CD14-positive monocyte (primary cell): ENCODE measurements at places on chromosomes 2 and 18.

DNA sequence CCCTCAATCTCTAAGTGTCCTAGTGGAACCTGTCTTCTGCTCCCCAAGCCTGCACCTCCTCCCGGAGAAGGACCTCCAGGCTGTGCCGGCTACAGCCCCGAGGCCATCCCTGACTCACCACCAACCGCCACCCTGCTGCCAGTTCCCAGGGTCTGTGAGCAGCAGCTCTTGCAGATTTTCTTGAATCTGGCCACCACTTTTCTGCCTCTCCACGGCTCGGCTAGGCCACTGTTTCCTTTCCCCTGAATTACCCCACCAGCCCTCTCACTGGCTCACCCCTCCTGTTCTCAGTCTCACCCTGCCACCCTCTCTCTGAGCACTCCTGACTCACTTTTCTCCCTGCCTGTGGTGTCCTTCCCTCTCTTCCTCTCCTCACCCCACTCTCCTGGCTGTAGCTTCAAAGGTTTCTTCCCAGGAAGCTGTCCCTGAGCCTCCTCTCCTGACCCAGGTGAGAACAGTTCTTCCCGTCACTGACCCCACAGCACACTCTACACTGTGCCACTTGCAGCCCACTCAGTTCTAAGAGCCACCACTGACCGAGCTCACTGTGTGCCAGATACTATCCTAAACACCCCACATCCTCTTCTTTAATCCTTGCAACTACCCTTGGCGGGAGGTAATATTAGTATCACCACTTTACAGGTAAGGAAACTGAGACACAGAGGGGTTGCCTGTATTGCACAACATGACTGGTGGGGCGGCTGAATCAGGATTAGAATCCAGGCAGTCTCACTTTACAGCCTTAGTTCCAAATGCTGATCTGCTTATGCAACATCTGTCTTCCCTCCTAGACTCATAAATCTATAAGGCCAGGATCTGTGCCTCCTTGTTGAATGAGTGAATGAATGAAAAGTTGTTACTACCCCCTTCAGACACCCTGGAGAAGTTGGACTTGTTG is 111.6 kb downstream of the SMAD7 start:
- peak; percentile 62 for DNase-seq

DNA sequence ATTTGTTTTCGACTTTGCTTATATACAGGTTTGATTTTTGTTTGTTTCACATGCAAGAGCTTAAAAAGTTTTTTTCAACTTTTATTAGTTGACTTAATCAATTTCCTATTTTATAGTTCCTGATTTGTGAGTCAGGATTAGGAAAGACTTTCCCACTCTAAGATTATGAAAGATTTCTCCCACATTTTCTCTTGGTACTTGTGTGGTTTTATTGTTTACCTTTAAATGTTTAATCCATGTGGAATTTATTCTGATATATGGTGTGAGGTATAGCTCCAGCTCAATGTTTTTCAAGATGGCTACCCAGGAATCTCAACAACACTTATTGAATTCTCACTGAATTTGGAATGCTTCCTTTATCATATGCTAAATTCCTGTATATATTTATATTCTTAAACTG is 117.8 kb upstream of the LGALSL start:
- no peak for DNase-seq

DNA sequence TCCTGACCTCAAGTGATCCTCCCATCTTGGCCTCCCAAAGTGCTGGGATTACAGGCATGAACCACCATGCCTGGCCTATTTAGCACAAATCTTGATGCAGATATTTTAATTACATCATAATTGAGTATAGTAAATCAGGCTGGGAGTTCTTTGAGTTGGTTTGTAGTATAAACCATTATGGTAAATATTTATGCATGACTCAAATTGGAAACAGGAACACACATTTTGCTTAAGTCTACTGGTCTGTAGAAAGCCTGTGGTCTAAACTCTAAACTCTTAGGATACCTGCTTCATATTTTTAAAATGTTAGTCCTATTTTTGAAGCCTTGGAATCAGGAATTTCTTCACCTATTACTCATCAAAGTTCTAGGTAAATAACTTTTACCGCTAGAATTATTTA is 16.8 kb downstream of the ASXL3 start:
- DNase-seq: no peak

DNA sequence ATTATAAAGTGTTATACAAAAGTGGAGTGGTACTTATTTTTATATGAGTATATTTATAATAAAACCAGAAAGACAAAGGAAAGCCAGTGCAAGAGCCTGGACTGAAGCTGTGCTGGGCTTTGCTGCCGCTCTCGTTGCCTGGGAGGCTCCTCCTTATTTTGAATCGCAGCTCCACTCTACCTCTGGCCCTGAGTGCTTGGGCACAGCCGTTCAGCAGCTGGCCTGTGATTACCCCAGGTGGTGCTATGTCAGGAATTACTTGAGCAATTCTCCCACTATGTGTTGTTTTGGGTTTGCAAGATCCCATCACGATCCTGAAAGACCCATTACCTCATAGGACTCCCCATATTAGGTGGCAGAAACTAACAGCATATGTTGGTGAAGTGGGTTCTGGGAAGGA is 53.0 kb upstream of the LCLAT1 start:
- no peak for DNase-seq

DNA sequence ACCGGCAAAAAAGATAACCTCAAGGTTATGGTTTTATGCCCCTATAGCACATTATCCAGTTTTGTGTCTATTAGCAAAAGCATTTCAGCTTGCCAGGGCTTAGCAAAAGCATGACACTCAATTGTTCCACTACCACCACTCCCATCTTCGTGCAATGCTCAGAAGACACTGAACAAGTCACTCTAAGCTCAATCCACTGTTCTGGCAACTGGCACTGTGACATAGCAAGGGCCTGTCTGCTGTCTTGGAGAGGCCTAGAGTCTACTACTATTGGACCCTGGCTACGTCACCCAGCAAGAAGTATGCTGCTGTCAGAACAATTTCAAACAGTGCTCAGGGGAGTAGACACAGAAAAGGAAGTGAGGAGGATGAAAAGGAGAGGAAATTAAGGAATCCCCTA is 103.5 kb upstream of the PPP1CB start:
- no peak for DNase-seq

- DNase-seq: no peak
These were observed 59.7 kb downstream of the HNMT start for GRCh38 chr2:138023976-138024375.

GRCh38 chr2:30986231-30986580 is 152.0 kb downstream of the GALNT14 start:
- DNase-seq: no peak

GRCh38 chr2:70834881-70835280 is 735 bp downstream of the CD207 start:
- no peak for DNase-seq

- no peak for DNase-seq
These were observed 141.5 kb upstream of the PKDCC start for GRCh38 chr2:41906338-41906725.

DNA sequence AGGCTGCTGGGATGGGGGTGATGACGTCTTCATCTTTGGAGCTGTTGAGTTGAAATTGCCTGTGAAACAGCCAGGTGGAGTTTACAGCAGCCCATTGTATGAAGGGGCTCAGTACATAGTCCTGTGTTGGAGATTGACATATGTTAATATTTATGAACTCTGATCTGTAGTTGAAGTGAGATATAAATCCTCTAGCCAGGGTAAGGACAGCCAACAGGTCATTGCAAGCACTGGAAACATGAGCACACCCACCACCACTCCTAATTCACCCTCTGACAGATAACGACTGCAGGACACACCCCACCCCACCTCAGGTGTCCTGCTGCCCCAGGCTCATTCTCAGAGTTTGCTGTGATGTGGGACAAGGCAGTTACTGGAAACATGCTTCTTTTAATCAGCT is 112.4 kb upstream of the TRIB2 start:
- no peak for DNase-seq

DNA sequence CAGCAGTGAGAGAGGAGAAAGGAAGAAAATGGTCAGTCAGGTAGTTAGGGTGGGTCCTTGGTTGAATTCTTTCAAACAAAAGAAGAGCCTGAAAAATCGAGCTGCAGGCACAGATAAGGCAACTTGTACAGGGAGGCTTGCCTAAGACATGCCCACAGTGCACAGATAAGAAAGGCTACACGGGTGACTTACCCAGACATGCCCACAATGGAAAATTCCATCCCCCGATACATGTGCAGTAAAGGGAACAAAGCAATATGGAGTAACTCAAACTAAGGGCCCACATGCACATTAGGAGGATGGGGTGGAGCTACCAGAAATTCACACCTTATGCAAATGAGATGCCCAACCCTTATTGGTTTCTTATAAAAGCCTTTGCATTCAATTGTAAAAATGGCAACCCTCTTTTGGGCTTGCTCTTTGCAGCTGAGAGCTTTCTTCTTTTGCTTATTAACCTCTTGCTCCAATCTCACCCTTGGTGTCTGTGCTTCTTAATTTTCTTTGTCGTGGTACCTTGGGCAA is 110.3 kb upstream of the RMP24 start:
- no peak for DNase-seq

DNA sequence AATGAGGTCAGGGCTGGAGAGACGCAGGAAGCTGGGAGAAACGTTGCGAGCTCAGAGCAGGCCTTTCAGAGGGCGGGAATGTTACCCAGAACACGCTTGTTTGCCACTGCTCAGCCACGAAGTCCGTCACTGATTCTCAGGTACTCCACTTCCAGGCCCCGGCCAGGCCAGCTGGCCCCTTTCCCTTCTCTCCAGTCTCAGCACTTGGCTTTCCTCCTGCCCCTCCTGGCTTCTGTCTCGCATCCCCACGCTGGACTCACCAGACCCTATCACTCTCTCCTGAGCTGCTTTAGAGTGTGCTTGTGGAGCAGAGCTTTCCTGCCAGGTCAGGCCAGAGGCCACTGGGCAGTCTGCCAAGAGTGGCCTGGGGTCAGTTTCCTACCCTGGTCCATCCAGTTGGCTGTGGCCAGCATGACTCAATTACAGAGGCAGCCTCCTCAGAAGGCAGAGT is 151.4 kb downstream of the TWIST2 start:
- no peak for DNase-seq

DNA sequence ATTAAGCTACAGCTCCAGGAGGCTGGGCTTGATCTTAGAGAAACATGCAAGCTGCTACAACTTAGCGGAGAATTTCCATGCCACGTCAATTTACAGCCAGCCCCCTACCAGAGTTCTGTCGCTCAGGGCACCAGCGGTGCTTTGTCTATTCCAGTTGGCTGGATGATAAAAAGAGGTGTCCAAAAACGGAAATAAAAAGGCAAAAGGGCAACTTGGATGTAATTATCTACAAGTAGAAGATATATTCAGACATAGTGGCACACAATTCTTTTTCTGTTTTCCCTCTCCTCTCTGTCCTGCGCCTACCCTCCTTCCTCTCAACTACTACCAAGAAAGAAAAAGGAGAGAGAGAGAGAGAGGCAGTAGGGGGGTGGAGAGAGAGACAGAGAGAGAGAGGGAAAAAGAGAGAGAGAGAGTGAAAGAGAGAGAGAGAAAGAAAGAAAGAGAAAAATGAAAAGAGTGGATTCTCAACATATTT is 363 bp upstream of the RFTN2 start:
- no peak for DNase-seq

- DNase-seq: no peak
These were observed 4.8 kb upstream of the ONECUT2 start for GRCh38 chr18:57430079-57431001.

GRCh38 chr2:226364217-226364616 is 435.4 kb downstream of the IRS1 start:
- no peak for DNase-seq

DNA sequence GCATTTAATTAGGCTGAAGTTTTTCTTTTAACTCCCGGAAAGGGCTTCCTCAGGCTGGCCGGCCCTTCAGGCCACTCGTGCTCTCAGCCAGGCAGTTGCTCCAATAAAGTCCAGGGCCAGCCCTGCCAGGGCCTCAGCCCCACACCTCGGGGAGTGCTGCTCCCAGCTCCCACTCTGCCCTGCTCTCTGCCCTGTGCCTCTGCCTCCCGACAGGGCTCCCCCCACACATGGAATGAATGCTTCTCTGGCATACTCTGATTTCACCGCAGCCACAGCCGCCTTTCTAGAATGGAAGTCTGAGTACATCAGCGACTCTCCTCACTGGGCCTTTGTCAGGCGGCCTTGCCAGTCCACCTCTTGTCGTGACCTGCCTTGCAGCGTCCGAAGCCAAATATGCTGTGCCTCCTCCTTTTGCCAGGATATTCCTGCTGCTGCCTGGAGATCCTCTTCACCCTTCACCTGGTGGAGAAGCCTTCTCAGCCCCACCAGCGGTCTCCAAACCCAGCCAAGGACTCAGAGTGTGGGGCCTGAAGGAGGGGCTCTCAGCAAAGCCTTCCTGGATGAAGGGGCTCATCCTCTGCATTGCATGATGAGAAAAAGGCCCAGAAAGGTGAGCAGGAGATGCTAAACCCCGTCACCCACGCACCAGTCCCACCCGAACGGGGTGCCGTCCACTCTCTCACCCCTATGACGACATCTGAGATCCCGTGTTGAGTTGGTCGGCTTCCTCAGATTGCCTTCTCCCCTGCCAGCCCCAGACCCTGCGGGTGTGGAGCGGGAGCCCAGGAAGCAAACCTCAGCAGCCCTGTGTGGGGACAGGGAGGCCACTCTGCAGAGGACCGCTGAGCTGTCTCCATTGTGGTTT is 472.7 kb upstream of the HS6ST1 start:
- DNase-seq: no peak

DNA sequence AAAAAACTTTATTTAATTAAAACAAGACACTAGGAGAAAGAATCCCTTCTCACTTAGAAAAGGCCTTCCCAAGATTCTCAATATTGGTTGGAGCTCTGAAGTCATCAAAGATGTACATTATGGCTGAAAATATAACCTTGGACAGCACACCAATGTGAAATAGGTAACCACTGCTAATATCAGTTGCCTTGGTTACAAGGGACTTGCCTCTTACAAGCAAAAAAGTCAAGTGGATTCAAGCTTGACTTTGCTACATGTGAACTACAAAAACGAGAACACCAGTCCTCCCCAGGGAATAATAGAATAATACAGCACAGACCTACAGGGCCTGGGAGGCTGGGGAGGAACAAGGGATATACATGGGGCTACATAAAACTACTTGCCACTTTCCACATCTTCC is 46.1 kb downstream of the NABP1 start:
- no peak for DNase-seq

GRCh38 chr18:4878480-4878879 is 318.6 kb downstream of the AKAIN1 start:
- no peak for DNase-seq

GRCh38 chr18:48820483-48821250 is 130.1 kb downstream of the SMAD7 start:
- no peak for DNase-seq

GRCh38 chr2:168726375-168726774 is 76.1 kb upstream of the NOSTRIN start:
- no peak for DNase-seq
